ENCODE measurements at places on chromosomes 1 and 21.
A peak's percentile ranks its signal among the peaks of the same experiment; 100 is the strongest.

GRCh38 chr1:98384461-98385141 lies 276.9 kb upstream of the SNX7 start:
- no peak for DNase-seq

- DNase-seq, result no peak
Measured at GRCh38 chr1:206521127-206521526, 13.8 kb downstream of the RASSF5 start.

DNA sequence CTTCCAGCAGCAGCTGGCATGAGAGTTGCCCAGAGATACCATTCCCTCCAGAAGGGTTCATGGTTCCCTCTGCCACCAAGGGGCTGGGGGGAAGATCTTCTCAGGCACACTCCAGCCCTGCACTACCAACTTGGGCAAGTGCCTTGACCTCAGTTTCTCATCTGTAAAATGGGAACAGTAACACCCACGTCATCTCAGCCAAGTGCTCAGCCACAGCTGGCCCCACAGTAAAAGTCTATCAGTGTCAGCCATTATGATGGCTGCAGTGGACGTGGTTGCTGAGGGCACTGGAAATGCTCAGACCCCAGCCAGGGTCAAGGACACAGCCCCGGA lies 16.3 kb upstream of the TAS1R2 start:
- DNase-seq, result no peak

- DNase-seq, result peak; percentile 57
Measured at GRCh38 chr1:232982238-232982944, 32.0 kb downstream of the NTPCR start.

- DNase-seq, result no peak
Measured at GRCh38 chr1:119590393-119590792, 57.7 kb downstream of the ZNF697 start.

GRCh38 chr1:234922987-234923386 lies 205.7 kb downstream of the TOMM20 start:
- no peak for DNase-seq

GRCh38 chr1:190353538-190354101 lies 124.0 kb downstream of the BRINP3 start:
- DNase-seq, result no peak

- no peak for DNase-seq
Measured at GRCh38 chr1:234583755-234584419, 26.1 kb downstream of the IRF2BP2 start.

DNA sequence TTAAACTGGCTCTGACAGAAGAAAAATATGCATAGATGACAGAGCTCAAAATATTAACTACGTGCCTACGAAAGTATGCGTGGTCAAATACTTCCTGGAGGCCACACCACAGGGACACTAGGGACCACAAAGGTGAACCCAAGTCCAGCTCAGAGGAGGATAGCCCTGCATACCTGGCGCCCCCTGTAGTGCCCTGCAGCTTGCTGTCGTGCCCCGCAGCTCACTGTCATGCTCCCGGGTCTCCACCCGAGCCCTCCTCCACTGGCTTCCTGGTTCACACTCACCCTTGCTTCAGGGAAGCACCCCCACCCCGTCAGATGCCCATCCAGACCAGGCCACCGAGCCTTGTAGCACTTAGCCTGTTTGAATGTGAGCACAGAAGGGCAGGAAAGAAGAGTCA lies 16.7 kb upstream of the NADK start:
- DNase-seq, result no peak

GRCh38 chr1:118989006-118989815 lies 1.1 kb upstream of the TBX15 start:
- DNase-seq, result no peak

DNA sequence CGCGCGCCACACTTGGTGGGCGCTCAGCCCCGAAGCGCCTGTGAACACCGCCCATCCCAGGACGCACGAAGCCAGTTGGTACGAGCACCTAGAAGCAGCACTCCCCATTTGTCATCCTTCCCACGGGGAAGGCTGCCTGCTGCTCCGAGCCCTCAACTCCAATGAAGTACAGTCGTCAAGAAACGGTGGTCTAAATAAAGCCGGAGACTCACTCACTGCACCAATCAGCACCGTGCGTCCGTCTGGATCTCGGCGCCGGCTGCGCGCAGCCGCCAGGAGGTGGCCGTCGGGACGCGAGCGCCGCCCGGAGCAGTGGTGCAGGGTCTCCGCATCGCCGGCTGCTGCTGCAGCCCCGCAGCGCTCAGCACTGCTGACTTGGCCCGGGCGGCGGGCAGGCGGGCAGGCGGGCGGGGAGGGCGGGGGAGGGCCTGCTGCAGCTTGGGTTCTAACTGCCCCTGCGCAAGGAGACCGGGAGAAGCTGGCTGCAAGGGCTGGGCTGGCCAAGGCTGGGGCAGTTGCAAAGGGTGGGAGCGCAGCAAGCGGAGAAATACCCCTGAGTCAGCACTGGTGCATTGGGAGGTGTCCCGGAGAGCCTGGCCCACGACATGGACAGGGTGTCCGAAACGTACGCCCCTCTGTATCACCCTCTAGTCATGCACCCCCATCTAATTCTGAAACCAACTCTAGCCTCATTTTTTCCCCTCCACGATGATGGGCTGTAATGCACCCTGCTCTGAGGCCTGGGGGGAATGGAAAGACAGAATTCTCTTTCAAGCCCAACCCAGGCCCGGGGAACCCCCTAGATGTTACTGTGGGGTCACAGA lies 35.8 kb upstream of the H6PD start:
- DNase-seq, result peak; percentile 28

DNA sequence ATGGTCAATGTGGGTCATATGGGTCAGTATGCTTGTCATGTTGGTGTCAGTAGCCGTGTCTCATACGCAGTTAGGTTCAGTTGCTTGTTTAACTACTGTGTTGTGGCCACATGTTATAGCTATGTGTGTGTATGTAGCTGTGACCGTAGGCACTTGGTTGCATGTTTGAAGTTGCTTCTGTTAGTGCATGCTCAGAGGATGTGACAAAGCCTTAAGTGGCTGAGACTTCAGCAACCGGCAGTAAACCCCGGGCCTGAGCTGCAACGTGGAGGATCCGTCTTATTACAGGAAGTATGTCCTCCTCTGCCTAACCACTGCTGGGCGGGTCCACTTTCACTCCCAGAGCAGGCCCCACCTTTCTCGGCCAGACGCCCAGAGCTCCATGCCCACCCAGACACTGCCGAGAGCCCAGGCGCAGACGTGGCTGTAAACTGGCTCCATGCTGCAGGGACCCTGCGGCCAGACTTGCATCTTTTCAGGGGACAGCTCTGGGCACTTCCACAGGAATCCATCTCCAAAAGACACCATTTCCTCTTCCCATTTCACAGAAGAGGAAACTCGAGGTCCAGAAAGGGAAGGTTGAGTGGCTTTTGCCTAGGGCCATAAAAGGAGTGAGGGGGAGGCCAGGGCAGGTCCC lies 2.2 kb downstream of the TCEA3 start:
- peak; percentile 89 for DNase-seq

DNA sequence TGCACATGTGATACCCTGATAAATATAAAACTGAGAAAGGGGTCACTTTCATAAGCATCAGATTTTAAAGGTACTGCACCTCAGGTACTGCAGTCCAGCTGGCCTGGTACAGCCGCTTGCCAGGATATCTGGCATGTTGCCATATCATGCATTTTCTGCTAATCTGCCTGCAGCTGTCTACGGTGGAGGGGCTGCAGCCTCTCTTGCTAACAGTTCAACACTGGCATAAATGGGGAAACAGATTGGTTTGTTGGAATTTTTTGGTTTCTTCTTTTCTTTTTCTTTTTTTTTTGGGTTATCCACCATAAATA lies 71.5 kb downstream of the MIS18A start:
- DNase-seq, result no peak

DNA sequence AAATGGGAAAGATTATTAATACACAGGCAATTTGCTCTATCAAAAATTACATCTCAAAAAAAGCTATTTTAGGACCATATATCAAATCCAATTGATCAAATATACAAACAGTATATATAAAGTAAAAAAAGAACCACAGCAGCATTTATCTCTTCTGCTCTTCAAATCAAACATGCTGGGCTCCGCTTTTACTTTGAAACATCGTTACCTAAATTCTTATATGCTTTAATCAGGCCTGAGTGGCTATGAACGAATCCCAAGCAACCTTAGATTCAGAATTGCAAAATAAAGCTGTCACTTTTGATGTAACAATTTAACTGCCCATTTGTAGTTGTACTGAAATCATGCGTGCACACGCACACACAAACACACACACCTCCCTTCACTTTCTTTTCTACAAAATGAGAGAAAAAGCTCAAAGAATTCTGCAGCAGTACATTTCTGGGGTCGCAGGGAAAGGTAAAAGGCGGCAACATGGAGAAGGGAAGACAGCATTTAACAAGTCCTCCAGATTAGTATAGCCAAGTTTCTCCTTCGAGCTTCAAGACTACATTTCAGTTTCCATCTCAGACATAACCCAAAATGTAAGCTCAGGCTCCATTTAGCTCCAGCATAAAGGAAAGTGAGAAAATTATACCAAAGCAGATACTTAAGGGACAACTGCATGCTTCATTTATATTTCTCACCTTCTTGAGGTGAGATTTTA lies 92.2 kb upstream of the TTC39A start:
- no peak for DNase-seq

GRCh38 chr1:158227904-158228623 lies 26.2 kb upstream of the CD1A start:
- DNase-seq, result no peak

DNA sequence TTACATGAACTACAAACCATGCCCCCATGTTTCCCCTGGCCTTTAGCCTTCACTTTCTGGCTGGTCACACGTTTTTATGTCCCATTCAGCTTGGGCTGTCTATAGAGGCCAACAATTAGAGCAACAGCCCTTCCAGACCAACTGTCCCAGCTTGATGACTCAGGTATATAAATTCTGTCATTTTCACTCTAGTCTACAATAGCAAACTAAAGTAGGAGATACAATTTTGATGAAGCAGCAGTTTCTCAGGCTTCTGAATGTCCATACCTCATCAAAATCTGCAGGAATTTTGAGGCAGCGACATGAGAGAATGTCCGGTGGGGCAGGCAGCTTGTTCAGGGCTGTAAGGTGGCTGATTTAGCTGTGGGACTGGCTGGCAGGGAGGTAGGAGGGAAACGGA lies 45.6 kb upstream of the VAV3 start:
- DNase-seq, result no peak

DNA sequence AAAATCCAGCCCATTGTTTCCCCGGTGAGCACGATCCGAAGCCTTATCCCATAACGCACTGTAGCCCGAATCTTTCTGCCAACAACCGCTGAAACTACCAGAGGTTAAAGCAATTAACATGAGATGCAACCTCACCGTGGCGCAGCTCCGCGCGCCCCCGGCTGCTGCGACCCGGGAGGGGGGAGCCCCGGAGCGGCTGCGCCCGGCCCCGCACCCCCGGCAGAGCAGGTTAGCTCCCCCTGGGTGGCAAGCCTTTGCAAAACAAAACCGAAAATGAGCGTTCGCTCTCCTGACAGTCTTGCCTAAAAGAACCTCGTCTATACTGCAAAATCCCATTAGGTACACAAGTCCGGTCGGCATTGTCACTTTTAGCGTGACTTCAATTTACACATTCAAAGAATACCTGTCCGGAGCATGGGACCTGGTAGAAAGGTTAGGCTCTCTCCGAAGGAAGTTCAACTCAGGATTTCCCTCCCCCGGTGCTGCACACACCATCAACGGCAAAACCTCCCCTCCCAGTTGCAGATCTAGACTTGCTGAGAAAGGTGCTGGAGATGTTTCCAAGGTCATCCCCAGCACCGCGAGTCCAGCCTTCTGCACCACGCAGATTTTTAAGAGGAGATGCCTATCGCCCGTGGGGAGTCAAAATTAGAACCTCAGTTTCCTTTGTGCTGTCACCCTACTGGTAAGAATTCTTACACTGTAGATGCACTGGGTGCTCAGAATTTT lies 107.5 kb downstream of the ZNF281 start:
- peak; percentile 41 for DNase-seq

- peak; percentile 86 for DNase-seq
Measured at GRCh38 chr1:31715087-31715872, 11.5 kb upstream of the COL16A1 start.

DNA sequence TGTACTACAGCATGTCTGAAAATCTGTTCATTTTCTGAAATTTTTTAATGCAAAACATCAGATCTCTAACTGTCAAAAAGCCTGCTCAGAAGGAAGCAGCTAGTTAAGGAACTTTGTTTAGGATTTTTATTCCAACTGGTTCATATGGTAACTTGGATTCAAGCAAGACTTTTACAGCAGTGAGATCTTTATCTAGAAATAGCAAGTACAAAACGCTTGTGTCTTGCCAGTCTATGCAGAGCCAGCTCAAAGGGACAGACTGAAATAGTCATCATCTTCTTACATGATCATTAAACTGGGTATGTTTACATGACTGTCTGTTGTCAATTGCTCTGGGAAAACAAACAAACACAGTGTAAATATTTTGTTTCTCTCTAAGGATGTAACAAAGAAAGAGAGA lies 37.6 kb downstream of the DDAH1 start:
- DNase-seq, result no peak

- no peak for DNase-seq
Measured at GRCh38 chr1:235022981-235023710, 105.5 kb downstream of the TOMM20 start.

GRCh38 chr1:177937931-177938330 lies 31.9 kb downstream of the SEC16B start:
- peak; percentile 65 for DNase-seq

GRCh38 chr1:178942285-178943198 lies 71.7 kb upstream of the ANGPTL1 start:
- DNase-seq, result no peak

- DNase-seq, result no peak
Measured at GRCh38 chr1:54703471-54703870, 12.2 kb upstream of the TTC4 start.

DNA sequence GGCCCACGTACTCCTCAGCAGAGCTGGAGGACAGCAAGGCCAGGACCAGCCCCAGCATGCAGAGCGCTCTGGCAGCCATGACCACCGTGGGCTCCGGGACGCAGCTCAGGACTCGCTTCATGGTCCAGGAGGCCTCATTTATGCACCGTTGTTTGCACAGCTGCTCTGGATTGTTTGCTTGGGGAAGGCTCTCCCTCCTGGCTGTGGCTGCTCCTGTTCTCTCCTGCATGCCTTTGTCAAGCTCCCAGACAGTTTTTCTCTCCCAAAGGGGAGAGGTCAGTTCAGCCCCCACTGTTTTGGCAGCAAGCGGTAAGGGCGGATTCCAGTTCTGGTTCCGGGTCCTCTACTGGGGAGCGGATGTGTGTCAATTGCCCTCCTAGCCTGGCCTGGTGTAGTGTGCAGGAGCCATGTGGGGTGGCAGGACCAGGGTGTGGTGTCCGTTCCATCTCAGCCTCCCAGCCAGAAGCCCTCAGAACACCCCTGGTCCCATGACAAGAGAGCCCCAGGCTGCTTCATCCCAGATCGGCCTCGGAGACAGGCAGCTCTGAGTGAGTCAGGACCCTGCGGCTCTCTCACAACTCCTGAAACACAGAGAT lies at the start of gene TFF3:
Gene TFF3, minus strand, starts transcription at position 114 of the 596 bp plus-strand sequence. Its CDS starts 35 bp downstream, at position 79.
- DNase-seq, result no peak

GRCh38 chr1:114209971-114210370 lies 56.3 kb upstream of the SYT6 start:
- DNase-seq, result no peak

DNA sequence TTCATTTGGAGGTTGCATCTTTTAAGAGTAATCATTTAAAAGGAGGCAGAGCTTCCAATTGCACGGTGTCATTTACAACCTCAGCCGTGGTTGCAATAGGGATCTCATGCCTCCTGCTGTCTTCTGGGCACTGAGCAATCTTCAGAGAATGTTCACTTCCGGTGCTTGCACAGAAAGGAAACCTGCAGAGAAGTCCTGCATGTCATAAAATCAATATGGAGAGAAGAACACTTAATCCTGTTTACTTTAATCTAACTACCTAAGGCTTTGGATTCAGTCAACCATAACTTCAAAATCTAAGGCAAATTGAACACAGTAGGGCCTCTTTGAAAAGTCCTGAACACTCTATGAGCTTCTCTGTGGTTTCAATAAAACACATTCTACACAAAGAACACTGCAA lies 11.3 kb upstream of the MAP10 start:
- no peak for DNase-seq

Data from trophoblast cell (in vitro differentiated cells and primary cell).